ENCODE measurements at places on chromosomes 5 and 9.

GRCh38 chr5:5678909-5679308 is 256.4 kb downstream of the ICE1 start:
- no peak for DNase-seq

DNA sequence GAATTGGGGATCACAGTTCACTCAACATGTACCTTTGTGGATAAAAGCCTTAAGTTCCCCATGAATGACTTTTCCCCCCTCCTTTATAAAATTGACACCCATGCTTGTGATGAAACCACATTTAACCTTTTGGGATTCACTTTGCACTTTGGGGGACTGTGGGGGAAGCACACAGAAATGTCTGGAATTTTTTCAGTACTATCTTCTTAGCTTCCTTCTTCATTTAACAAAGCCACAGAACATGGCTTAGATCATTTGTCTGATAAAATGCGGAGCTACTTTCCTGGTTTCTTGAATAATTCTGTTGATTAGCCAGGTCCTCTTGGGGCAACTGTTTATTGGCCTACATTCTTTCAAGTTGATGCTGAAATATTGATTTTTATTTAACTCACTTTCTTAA is 29.9 kb downstream of the TNFSF15 start:
- DNase-seq = no peak

- DNase-seq = no peak
Measured at GRCh38 chr5:61207884-61208283, 45.6 kb upstream of the SMIM15 start.

- no peak for DNase-seq
Measured at GRCh38 chr9:16068476-16068875, 515.6 kb downstream of the CCDC171 start.

- peak; percentile 93 for DNase-seq
Measured at GRCh38 chr9:127838375-127839078, 15.9 kb downstream of the ENG start.

GRCh38 chr9:26650325-26650724 is 242.3 kb downstream of the CAAP1 start:
- DNase-seq = no peak

DNA sequence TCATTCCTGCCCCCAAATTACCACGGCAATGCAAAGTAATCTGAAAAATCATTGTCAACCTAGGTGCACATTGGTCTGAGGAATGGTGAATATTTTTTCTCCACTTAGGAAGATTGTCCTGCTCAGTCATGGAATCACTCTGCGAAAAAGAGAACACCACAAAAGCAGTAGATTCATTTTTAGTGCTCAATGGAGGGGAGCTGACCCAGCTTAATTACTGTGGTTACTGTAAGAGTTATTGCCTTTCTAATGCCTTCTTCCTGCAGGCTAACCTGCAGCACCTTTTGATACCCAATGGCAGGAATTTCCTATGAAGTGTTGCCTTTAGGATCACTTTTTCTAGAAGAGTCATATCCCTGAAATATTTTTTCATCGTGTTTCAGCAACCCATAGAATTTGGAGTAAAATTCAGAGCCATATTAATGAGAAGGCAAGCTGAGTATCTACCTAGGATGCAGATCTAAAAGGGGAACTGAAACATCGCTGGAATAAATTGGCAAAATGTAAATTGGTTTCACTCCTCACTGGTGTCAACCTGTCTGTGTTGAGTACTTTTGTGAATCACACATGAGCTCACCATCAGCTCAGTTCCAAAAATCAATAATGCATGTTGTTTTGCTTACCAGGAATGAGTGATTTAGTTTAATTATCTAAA is 464.5 kb downstream of the CSNK1G3 start:
- no peak for DNase-seq

DNA sequence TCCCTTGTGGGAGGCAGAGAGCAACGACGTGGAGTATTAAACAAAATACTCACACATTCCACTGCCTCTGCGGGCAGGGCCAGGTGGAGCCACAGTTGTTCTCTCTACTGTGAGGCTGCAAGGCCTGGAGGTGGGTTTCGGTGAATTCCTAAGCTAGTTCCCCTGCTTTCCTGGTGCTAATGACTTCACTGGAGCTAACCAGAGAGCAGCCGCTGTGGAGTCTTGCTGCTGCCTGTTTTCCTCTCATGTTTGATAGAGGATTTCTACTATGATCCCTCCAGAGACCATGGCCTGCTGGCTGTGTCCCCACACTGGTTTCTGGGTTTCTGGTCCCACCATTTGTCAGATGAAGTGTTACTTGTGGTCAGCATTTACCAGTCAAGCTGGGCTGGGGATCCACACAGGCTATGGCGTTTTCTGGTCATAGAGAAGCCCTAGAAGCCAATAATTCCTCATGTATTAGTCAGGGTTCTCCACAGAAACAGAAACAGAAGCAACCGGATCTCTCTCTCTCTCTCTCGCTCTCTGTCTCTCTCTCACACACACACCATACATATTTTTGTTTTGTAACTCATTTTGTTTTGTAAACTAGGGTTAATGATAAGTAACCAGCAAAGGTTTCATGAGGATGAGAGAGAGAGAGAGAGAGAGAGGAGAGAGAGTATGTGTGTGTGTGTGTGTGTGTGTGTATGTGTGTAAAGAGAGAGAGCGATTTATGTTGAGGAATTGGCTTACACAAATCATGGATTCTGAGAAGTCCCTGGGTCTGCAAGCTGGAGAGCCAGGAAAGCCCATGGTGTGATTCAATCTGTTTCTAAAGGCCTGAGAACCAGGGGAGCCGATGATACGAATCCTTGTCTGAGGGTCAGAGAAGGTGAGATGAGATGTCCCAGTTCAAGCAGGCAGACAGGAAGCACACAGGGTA is 403.0 kb downstream of the GADD45G start:
- no peak for DNase-seq

- no peak for DNase-seq
Measured at GRCh38 chr9:84238652-84239051, 101.9 kb downstream of the SLC28A3 start.

DNA sequence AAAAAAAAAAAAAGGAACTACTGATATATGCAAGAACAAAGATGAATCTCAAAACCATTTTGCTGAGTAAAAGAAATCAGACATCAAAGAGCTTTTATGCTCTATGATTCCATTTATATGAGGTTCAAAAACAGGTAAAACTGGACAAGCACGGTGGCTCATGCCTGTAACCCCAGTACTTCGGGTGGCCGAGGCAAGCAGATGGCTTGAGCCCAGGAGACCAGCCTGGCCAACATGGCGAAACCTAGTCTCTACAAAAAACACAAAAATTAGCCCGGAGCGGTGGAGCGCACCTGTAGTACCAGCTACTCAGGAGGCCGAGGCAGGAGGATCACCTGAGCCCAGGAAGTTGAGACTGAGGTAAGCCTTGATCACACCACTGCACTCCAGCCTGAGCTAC is 7.8 kb downstream of the PTBP3 start:
- DNase-seq = no peak

DNA sequence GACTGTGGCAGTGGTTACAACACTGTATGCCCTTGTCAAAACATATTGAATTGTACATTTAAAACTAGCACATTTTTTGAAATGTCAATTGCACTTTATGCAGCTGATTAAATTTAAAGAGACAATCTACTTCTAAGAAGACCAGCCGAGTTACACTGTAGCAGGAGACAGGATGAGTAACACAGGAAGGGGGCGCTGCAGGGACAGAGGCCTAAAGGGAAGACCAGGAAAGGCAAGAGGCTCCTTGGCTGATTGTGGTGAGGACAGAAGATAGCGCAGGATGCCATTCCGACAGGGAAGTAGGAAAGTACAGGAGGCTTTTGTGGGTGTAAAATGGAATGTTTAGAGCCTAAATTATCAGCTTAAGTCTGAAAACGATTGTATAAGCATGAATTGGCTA is 28.2 kb upstream of the PPP2R2B start:
- no peak for DNase-seq

- no peak for DNase-seq
Measured at GRCh38 chr9:7760014-7760415, 39.6 kb downstream of the DMAC1 start.

DNA sequence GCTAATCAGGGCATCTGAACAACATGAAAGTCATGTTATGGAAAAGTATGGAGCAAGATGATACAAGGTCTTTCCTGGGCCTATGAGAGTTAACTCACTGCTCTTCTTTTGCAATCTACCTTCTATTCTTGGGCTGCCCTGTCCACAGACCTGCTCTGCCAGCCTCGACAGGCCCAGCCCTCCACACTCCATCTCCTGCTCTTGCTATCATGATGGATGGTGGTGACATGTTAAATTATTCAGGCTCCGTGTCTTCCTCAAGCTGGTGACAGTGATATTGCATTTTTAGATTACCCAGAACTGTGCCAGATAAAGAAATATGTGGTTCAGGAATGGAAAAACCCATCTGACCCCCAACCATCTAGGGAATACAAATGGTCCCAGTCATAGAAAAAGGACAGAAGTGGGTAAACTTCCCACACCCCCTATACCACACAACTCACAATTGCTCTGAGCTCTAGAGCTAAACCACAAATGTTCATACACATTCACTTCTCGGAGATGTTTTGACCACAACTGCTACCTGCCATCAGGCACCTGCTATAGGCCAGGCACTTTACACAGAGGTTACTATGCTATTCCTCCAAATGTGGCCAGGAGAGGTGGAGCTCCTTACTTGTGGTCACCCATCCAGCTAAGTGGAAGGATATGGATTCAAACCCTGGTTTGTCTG is 311.3 kb downstream of the ASTN2 start:
- DNase-seq = no peak

- DNase-seq = no peak
Measured at GRCh38 chr5:36535859-36536615, 70.4 kb upstream of the SLC1A3 start.

DNA sequence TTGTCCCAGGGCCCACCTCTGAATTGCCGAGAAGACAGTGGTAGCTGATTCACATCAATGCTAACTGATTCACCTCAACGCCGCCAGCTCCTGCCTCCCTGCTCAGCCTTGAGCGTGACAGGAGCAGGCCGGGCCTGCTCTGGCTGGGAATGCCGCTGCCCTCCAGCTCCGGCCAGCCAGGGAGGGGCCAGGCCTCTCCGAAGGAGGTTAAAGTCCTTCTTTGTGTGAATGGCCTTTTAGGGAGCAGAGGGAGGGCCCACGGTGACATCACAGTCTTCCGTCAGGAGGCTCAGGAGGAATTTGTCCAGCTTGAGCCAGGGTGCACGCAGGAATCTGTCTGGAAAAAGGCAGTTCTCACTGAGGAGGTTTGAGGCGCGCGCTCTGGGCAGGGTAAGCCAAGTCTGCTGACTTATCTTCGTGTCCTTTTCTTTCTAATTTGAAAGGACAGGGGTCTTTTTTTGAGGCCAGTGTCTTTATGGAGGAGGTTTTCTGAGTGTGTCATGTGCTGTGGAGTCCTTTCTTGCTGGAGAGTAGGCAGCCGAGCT is 82.7 kb downstream of the C9orf152 start:
- peak; percentile 58 for DNase-seq

- no peak for DNase-seq
Measured at GRCh38 chr9:25814023-25814422, 135.8 kb upstream of the TUSC1 start.

- no peak for DNase-seq
Measured at GRCh38 chr9:133714606-133715294, 23.4 kb downstream of the SARDH start.

DNA sequence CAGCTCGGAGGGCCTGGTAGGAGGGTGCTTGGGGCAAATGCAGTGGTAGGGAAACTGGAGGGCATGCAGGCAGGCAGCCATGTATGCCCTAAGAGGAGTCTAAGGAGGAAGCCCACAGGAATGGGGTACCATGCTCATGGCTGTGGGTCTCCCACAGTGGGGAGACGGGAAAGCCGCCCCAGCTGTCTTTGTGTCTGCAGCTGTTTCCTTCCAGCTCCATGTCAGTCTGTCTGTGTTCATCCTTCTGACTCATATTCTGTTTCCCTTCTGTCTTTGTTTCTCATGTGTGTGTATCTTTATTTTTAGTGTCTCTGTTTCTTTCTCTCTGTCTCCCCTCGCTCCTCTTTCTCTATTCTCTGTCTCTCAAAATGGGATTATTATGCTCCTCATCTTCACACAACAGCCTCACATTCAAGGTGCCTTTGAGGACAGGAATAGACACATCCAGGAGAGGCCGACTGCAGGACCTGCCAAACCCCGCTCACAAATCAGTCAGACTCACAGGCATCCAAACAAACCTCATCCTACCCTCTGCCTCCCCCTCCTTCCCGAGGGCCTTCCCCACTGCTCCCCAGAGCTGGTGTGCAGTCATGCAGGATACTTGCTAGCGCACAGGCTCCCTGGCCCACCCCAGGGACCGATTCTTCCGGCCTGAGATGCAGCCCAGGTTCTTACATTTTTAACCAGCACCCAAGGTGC is 68.4 kb upstream of the RARS1 start:
- DNase-seq = no peak

DNA sequence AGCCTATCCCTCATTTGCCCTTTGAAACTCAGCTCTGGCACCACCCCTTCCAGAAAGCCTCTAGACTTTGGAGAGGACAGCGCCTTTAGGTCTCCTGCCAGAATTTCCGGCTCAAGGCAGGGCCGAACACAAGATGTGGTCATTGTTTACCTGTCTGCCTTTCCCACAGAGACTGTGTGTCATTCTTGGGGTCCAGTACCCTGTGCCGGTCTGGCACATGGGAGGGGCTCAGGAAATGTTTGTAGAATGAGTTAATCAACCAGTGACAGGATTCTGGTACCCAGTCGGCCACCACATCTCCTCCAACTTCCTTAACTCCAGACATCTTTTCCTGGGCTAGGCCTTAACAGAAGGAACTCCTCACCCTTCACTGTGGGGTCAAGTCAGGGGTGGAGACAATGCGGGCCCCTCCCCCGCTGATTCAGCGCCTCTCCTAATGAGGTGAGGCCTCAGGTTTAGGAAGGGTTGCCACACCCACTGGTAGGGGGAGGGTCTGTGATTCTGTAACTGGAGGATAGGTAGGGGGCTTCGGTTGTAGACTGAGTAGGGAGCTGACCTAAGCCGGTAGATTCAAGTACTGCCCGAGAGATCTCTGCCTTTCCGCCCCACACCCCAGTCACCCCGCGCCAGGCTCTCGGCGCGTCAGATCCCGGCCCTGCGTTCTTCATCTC is 29.3 kb downstream of the PCDH1 start:
- peak; percentile 69 for DNase-seq

GRCh38 chr5:5648694-5649093 is 226.2 kb downstream of the ICE1 start:
- no peak for DNase-seq

- no peak for DNase-seq
Measured at GRCh38 chr9:8863886-8864544, 1064.4 kb upstream of the DMAC1 start.

GRCh38 chr5:140266471-140267200 is 36.3 kb downstream of the PFDN1 start:
- DNase-seq = no peak

- DNase-seq = no peak
Measured at GRCh38 chr5:149946118-149946517, 1.5 kb upstream of the PDE6A start.

- no peak for DNase-seq
Measured at GRCh38 chr5:93637697-93638096, 54.7 kb downstream of the NR2F1 start.

DNA sequence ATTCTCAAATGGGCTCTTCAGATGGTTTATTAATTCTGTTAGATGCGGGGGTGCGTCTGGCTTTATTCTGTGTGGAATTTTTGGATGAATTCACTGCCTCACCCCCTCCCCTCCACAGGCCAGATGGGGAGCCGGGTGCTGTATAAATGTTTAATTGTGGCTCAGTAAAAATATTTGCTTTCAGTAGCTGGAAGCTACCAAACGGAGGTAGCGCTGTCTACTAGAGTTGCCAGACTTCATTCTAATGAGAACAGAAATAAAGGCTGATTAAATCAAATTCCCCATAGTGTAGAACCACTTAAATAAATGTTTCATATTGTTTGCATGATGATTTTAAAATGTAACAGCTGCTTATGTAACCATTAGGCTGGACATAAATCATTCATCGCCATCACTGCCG is 34.5 kb upstream of the KCNMB1 start:
- DNase-seq = no peak

Measured in lower leg skin (tissue), 4 donors.